ENCODE measurements at places on chromosomes 5 and 9. TPM values are rescaled to one million over a fixed set of nuclear protein-coding genes. Genes with fewer than 3 reads are reported as not detected.

Gene MAMDC2
- total RNA-seq: 0.20 TPM

Gene SLIT3
- total RNA-seq: 13.2 TPM

Gene TCF7
- 11.3 TPM for total RNA-seq

Gene OTP
- 0.05 TPM for total RNA-seq

Gene LHFPL2
- total RNA-seq: 55.7 TPM

Gene NUP214
- 23.1 TPM for total RNA-seq

Gene DIPK1B
- total RNA-seq: 8.7 TPM

Gene PCSK1
- total RNA-seq: 0.22 TPM

Gene PCA3
- total RNA-seq: not detected

Gene ACO1
- 26.0 TPM for total RNA-seq

Gene MZB1
- not detected for total RNA-seq

Gene BTNL8
- not detected for total RNA-seq

Gene KCNV2
- not detected for total RNA-seq

Gene MYMK
- total RNA-seq: not detected

Gene HTR4
- total RNA-seq: not detected

Gene DND1
- total RNA-seq: 0.88 TPM

Gene FCN1
- not detected for total RNA-seq

Gene DNAJB5
- total RNA-seq: 8.6 TPM

Gene TAF1L
- total RNA-seq: not detected

Gene CCNB1
- 275 TPM for total RNA-seq

Gene MAST4
- total RNA-seq: 2.0 TPM

Gene NR2F1
- total RNA-seq: 4.8 TPM

Gene PBX3
- 11.2 TPM for total RNA-seq

Gene KIF4B
- total RNA-seq: not detected

Gene AK8
- total RNA-seq: 1.1 TPM

Gene SLC6A7
- 0.05 TPM for total RNA-seq

Gene RANBP3L
- total RNA-seq: not detected

Gene SPINK4
- total RNA-seq: not detected

Gene OR13C4
- not detected for total RNA-seq

Gene SMIM33
- total RNA-seq: not detected

Gene FOXD4L6
- not detected for total RNA-seq

Gene GFI1B
- 0.17 TPM for total RNA-seq

Gene UNC5A
- total RNA-seq: 0.61 TPM

Gene BTNL9
- total RNA-seq: 1.2 TPM

Gene GPSM1
- total RNA-seq: 14.2 TPM

Gene CDC42SE2
- 31.3 TPM for total RNA-seq
